Stimulated activated CD8-positive, alpha-beta memory T cell treated with anti-CD3 and anti-CD28 coated beads, Interleukin-12 subunit alpha, Interleukin-12 subunit beta, amount 100 ng/mL, for 1 hour (primary cell): ENCODE measurements at places on chromosomes 1 and 21.

- DNase-seq = no peak
Observed at GRCh38 chr21:34612056-34612455, 2.9 kb downstream of the RCAN1 start.

DNA sequence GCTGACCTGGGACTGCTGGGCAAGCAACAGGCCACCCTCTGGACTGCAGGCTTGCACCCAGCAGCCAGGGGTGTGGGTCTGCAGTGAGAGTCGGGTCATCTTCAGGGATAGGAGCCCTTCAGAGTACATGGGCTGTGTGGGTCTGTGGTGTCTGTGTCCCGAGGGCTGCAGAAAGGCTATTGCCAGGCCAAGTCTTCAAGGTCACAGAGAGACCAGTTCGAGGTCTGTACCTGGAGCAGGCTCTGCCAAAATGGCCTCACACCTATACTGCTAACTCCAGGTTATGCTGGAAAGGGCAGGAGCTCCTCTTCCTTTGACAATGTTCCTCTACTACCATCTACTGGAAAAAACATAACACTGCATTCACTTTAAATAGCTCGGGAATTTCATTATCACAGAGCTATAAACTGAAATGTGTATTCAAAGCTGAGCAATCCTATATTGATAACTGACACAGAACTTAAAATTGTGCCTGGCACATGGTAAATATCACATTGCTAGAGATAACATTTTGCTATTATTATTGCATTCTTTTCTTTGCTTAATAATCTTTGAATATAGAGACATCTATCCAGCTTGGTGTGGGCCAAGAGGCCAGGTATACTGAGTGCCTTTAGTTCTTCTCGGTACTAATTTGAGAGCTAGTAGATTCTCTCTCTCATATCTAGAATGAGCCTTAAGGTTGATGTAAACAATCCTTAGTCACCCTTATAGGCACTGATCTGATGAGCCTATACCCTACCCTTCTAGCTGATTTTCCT, 6.9 kb upstream of the DNAH14 start:
- DNase-seq = no peak

- no peak for DNase-seq
Observed at GRCh38 chr1:14809191-14809981, 210.9 kb downstream of the KAZN start.

GRCh38 chr1:32539584-32540571, 651 bp downstream of the ZBTB8A start:
- DNase-seq = no peak

DNA sequence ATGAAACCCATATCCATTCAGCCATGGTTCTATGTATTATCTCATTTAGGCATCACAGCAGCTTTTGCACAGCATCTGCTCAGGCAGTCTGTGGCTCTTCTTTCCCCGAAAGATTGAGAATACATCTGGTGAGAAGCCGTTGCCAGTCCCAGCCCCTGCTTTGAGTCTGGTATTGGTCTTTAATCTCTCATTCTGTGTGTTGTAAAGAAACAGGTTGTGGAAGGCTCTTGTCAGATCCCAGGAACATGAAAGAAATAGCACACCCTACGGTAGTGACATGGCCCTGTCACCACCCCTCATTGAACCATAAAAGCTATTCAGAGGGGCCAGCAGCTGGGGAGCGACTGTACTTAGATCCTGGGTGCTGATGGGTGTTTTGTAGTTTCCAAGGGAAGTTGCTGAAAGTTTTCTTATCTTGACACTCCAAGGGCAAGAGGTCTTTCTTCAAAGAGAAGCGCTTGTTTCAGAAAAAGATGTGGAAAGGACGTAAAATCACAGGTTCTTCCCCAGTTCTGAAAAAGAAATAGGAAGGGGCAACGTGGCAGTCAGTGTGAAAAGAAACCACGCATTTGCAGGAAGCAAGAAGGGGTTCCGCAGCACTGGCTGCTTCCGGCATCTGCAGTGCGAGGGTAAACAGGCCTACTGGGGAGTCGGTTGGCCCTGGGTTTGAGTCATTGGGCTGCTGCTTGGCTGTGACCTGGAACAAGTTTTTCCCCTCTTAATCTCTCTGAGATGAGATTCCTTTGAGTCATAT, 145.0 kb downstream of the DHRS3 start:
- peak; percentile 48 for DNase-seq

GRCh38 chr1:214416858-214417257, 134.5 kb downstream of the PTPN14 start:
- no peak for DNase-seq

DNA sequence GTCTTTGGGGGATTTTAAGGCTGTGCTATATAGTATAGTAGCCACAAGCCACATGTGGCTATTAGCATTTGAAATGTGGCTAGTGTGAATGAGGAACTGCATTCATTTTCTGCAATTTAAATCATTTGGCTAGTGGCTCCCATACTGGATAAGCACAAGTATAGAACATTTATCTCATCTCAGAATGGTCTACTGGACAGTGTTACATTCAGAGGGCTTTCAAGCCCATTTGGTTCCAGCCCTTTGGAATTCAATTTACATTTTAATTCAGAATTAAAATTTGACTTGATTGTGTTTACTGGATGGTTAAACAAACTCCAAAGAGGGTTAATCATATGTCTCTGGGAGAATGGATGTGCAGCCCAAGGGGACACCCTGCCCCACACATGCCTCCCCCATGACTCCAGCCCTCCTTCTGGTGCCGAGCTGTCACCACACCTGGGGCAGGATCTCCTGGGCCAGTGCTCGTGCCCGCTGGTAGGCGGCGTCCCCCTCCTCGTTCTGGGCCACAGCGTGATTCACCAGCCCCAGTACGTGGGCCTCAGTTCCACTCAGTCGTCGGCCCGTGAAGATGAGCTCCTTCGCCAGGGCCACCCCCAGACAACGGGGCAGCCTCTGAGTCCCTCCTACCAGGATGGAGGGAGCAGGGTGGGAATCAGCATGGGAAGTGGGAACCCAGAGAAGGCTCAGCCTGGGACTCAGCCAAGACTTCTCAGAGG, 17.2 kb downstream of the ECHDC2 start:
- no peak for DNase-seq

DNA sequence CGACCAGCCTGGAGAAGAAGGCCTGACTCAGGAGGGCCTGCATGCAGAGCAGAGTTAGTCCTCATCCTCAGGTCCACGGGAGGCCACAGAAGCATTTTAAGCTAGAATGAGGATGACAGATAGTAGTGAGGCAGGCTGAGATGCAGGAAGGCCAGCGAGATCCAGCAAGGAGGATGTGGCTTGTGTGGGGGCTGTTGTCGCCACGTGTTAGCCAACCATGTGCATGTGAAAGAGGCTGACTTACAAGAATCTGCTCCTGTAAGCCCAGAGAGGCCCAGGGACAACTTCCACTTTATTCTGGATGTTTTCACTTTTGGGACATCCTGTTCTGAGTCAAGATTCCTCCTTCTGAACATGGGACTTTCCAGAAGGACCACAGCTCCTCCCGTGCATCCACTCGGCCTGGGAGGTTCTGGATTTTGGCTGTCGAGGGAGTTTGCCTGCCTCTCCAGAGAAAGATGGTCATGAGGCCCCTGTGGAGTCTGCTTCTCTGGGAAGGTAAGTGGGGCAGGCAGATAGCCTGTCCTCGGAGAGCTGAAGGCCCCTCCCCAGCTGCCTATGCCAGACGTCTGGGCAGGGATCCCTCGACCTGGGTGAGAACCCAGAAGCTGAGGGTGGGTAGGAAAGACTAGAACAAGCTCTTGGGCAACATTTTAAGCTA, at the start of gene SLAMF8:
Gene SLAMF8 (plus strand): TSS at position 433 of the 661 bp plus-strand sequence. CDS start 26 bp downstream, at position 459.
- DNase-seq = peak; percentile 14

DNA sequence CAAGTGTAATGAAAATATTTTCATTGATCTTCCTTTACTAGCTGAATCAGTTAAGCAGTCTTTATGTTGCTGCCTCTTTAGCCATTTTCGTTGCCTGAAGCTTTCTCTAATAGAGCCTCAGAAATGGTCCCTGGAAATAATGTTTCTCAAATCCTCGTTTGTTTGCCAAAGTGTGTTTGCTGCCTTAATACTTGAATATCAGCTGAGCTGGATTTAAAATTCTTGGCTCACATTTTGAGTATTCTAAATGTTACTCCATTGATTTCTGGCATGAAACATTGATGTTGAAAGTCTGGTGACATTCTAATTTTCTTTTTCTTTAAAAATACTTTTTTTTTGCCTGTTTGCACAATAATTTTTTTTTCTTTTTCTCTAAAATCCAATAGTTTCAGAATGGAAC, 84.6 kb upstream of the SERBP1 start:
- DNase-seq = no peak

- DNase-seq = no peak
Observed at GRCh38 chr21:14259747-14260146, 43.8 kb downstream of the RBM11 start.
